Activated CD4-positive, alpha-beta T cell treated with anti-CD3 and anti-CD28 coated beads, Interleukin-2, amount 50 U/mL, for 16 hours (primary cell): ENCODE measurements at places on chromosomes 12 and 14.

DNA sequence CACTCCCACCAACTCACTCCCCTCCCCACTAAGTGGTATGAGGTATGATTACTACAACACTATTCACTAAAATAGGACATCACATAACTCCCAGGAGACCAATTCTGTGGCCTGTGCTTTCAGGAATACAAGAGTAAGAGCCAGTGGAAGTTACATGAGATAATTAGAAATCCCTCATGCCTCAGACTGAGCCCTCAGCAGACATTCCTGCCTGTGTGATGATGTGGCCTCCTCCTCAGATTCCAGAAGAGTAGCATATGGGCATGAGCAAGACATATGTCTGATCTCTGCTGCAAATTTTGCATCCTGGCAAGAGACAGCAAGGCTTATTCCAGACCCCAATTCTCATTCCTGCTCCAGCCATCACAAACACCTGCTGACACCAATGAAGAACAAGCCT, 46.0 kb upstream of the BMP4 start:
- no peak for DNase-seq

- DNase-seq: peak; percentile 42
Observed at GRCh38 chr12:110501399-110501751, 536 bp downstream of the VPS29 start.

- DNase-seq: no peak
Observed at GRCh38 chr12:55663391-55663790, 26.7 kb downstream of the OR10P1 start.

DNA sequence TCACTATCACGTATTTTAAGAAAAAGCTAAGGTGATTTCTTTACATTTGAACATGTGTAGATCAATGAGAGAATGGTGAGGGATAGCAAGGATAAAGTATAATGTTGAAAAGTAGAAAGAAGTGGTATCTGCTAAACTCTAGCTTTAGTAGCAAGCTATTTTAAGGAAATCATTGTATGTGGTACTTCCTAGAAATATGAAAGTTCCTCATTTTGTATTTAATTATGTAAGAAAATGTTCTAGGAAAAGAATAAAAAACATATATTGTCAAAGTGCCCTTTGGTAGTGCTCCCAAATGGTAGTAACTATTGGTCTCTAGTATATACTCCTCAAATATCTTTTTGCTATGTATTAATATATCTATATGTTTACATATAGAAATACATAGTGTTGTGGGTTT, 35.7 kb downstream of the RAB21 start:
- DNase-seq: no peak

DNA sequence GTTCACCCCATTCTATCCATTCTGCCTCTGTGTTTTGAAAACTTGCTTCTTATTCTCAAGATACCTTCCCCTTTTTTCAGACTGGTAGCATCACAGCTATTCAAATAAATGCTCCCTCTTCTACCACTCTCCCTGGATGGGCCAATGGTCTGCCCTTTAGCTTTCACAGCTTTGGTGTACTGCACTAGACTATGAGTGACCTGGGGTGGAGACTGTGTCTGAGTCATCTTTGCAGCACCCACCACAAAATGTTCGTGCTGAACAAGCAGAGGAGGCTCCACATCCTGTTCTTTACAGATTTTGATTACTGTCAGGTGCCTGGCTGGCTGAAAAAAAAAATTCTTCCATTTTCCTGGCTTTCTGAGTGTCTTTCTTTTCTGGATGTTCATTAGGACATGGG, 1104.1 kb upstream of the TMEM132C start:
- DNase-seq: peak; percentile 78

DNA sequence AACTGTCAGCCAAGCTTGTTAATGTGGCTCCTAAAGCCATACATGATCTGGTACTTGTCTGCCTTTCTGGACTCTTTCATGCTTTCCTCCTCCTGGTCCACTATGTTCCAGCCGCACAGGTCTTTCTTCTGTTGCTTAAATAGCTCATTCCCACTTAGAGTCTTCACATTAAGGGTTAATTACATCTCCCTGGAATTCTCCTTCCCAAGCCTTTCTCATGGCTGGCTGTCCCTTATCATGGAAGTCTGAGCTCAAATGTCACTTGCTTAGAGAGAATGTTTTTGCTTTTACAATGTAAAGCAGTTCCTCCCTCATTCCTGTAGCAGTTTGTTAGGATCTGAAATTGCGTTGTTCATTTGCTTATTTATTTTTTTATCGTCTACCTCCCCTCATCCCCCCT, 199.6 kb downstream of the TRHDE start:
- no peak for DNase-seq

GRCh38 chr12:121391619-121392324, 8.1 kb upstream of the RNF34 start:
- peak; percentile 81 for DNase-seq

GRCh38 chr14:64755781-64756221, 51.6 kb downstream of the PLEKHG3 start:
- DNase-seq: peak; percentile 75

DNA sequence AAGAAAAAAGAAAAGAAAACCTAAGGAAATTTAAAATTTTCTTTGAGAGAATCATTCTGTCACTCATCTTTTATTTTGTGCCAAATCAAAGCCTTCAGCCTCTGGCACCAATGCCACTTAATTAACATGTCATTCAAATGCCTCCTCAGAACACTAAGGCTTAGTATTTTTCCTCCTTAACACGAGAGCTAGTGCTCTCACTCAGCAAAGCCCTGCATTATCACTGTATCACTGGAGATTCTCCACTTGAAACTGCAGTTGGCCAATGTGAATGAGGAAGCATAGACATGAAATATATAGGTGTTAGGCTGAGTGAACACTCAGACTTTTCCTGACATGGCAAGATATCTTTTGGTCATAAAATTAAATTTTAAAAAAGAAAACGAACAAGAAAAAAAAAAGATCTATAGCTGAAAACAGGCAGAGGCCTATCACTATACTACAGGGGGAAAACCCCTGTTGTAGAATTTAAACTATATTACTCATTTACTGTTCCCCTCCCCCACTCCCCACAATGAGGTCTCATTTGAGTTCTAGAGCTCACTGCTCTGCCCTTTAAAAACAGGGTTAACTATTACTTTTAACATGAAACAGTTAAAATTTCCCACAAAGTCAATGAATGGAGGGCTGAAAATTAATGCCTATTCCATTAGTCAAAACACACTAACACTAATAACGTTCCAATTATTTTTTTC, 5.1 kb downstream of the MBIP start:
- peak; percentile 79 for DNase-seq

DNA sequence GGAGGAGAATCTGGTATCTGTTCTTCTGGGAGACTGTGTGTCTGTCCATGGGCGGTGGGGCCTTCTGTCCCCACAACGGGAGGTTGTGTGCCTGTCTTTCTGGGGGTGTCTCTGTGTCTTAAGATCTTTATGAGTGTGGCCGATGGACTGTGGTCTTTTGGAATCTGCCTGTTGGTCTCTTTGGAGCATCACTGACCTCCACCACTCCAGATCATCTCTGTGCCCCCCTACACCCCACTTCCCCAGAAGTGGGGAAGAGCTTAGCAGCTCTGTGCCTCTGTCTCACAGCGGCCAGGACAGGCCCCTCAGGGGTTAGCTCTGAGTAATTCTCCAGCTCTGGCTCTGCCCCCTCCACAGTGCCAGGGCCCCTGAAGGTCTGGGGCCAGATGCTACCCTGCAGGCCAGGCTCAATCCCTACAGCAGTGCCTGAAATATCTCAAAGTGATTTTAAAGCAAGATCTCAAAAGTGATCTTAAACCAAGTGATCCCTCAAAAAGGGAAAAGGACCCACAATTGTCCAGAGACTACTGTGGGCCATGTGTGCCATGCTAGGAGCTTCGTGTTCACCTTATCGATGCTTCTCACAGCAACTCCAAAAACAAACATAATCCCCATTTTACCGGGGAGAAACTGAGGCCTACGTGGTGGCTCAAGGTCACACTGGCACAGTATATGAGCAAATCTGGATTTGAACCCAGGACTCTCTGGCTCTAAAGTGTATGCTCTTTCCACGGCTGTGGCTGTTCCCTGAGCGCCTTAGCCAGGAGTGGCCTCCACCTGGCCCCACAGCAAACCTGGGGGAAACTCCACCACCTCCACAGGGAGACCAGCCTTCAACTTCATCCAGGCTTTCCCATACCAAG, 26.0 kb upstream of the KRT78 start:
- DNase-seq: no peak

- DNase-seq: no peak
Observed at GRCh38 chr12:113190761-113191160, 5.2 kb downstream of the RITA1 start.

GRCh38 chr14:85533023-85533860, 3.3 kb downstream of the FLRT2 start:
- DNase-seq: no peak

- no peak for DNase-seq
Observed at GRCh38 chr12:129351481-129351880, 498.2 kb downstream of the GLT1D1 start.

DNA sequence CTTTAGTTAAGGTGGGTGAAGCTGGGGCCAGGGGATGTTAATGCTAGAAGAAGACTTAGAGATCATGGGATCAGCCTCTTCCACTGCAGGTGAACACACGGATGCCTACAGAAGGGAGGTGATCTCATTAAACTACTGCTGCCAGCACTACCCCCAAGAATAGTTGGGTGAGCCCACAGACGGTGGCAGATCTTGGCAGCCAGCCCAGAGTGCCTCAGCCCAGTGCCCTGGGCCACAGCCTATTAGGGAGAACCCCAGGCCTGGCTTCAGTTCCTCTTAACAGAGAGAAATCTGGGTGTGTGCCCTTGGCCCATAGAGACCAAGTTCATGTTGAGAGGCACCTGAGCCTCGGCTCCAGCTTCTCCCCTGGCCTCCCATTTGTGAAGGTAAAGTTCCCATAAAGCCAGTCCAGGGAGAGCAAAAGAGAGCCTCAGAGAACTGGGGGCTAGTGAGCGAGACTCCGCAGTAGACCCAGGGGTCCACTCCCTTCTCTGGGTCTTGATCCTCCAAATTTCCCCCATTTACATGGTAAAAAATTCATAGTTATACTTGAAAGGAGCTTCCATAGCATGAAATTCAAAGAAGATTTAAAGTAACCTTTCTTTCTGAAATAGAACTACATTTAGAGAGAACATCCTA, 125.0 kb upstream of the CCND2 start:
- DNase-seq: peak; percentile 54

DNA sequence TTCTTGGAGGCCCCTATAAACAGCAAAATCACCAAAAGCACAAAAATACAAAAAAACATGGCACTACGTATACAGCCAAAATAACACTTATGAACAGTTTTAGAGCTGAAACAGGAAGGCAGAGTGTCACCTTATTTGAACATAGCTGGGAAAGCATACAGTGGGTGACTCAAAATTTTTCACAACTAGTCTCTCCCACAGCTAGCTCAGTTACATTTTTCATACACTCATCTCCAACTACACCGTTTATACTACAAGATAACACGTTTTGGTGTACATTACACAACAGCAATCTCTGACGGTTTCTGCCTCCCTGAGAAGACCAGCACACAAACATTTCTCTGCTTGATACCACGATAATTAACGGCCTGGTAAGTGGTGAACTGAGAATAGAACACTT, 2.9 kb downstream of the RAD52 start:
- DNase-seq: peak; percentile 59

- no peak for DNase-seq
Observed at GRCh38 chr12:97837401-97837800, 374.8 kb downstream of the RMST start.

DNA sequence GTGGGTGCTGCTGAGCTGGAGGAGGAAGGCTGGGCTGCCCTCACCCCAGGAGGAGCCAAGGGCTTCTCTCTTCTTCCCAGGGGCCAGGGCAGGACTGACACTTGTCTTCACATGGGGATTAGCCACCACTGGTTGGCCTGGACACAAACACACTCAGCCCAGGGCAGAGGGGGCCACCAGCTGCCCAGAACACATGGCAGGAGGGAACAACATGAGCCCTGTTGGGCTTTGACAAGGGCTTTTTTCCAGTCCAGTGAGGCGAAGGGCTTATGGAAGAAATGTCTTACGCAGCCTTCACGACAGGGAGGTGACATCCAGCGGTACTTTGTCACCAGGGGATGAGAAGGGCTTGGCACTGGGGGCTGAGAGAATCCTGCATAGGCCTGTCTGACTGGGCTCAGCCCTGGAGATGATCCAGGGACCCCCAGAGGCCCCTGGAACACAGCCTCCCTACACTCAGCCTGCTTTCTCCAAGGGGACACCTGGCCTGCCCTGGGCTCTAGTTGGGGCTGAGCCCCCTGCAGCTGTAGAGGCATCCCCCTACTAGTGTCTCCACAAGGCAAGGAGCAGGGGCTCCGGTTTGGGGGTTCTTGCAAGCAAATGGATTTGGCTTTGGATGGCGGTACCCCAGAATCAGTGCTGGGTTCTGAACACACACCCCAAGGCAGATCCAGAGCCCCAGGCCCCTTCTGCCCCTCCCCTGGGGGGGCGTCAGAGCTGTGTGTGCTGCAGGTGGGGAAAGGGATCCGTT, 18.9 kb downstream of the ARL6IP4 start:
- no peak for DNase-seq

DNA sequence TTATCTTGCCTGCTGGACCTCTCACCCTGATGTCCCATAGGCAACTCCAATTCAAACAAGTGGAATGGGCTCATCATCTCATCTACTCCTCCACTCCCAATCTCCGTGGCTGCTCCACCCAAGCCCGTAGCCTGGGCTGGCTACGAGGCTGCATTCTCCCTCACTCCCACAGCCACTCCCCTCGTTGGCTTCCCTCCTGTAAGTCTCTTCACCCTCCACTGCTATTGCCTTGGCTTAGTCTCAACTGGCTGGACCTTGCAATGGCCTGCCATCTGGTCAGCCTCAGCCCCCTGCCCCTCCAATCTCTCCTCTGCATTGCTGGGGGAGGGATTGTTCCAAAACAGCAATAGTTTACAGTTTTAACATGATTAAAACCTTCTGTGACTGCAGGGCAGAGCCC, 44.4 kb upstream of the PELI2 start:
- DNase-seq: no peak

GRCh38 chr14:95518045-95518751, 1.7 kb upstream of the SYNE3 start:
- DNase-seq: peak; percentile 60

DNA sequence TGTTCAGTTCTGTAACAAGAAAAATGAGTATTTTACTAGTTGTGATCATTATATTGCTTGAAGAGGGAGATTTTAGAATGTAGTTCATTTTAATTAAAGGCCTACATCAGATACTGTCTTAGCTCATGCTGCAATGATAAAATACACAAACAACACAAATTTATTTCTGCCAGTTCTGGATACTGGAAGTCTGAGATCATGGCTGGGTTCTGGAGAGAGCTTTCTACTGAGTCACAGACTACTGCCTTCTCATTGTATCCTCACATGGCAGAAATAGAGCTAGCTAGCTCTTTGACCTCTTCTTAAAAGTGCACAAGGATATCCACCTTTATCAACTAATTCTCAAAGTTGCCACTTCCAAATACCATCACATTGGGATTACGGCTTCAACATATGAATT, 53.8 kb downstream of the MIS18BP1 start:
- no peak for DNase-seq

GRCh38 chr12:118463677-118464076, 87.3 kb downstream of the SUDS3 start:
- no peak for DNase-seq

- no peak for DNase-seq
Observed at GRCh38 chr12:80314741-80315140, 129.3 kb upstream of the PTPRQ start.

- DNase-seq: no peak
Observed at GRCh38 chr12:94149781-94150239, 1.4 kb downstream of the PLXNC1 start.
